Hepatocyte (in vitro differentiated cells): ENCODE measurements at places on chromosomes 3 and 15. TPM values are rescaled to one million over a fixed set of nuclear protein-coding genes. Genes with fewer than 3 reads are reported as not detected.

Gene RHCG
- polyA plus RNA-seq: 1.7 and 4.1 TPM in 2 replicates

Gene TRIM42
- polyA plus RNA-seq: not detected in 2 replicates

Gene SETD5
- polyA plus RNA-seq: 110 and 119 TPM in 2 replicates

Gene PROK2
- polyA plus RNA-seq: 0.29 TPM in 1 of 2 replicates, not detected in the other

Gene CLDN18
- 25.7 and 36.4 TPM in 2 replicates for polyA plus RNA-seq

Gene TIGIT
- polyA plus RNA-seq: 0.19 and 0.39 TPM in 2 replicates

Gene SLC22A14
- 0.64 TPM in 1 of 2 replicates, not detected in the other for polyA plus RNA-seq

Gene ZBTB20
- 25.8 and 42.5 TPM in 2 replicates for polyA plus RNA-seq

Gene SLC51A
- polyA plus RNA-seq: 13.9 and 15.8 TPM in 2 replicates

Gene FMN1
- 0.07 and 0.19 TPM in 2 replicates for polyA plus RNA-seq

Gene EXD1
- polyA plus RNA-seq: not detected in 2 replicates

Gene ACOX2
- 30.6 and 31.3 TPM in 2 replicates for polyA plus RNA-seq

Gene CCR1
- polyA plus RNA-seq: 1.8 and 2.3 TPM in 2 replicates

Gene FGF7
- 7.3 and 11.2 TPM in 2 replicates for polyA plus RNA-seq

Gene C3orf49
- polyA plus RNA-seq: 0.11 TPM in 1 of 2 replicates, not detected in the other

Gene AP2M1
- 389 and 436 TPM in 2 replicates for polyA plus RNA-seq

Gene TIPIN
- 6.4 and 7.2 TPM in 2 replicates for polyA plus RNA-seq

Gene ATP13A4
- 5.2 and 7.1 TPM in 2 replicates for polyA plus RNA-seq
